Muscle of back (tissue), 13 donors: ENCODE measurements at places on chromosomes 11 and 22. TPM values are rescaled to one million over a fixed set of nuclear protein-coding genes. Genes with fewer than 3 reads are reported as not detected.

GRCh38 chr11:106137758-106138157 lies 60.3 kb downstream of the AASDHPPT start:
- no peak for DNase-seq

DNA sequence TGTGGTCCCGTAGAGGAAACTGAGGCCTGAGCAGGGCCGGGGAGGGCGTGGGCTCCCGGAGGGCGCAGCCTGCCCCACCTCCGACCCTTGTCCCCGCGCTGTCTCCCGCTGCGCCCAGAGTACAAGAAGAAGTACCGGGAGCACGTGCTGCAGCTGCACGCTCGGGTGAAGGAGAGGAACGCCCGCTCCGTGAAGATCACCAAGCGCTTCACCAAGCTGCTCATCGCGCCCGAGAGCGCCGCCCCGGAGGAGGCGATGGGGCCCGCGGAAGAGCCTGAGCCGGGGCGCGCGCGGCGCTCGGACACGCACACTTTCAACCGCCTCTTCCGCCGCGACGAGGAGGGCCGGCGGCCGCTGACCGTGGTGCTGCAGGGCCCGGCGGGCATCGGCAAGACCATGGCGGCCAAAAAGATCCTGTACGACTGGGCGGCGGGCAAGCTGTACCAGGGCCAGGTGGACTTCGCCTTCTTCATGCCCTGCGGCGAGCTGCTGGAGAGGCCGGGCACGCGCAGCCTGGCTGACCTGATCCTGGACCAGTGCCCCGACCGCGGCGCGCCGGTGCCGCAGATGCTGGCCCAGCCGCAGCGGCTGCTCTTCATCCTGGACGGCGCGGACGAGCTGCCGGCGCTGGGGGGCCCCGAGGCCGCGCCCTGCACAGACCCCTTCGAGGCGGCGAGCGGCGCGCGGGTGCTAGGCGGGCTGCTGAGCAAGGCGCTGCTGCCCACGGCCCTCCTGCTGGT lies 1.9 kb downstream of the NLRP6 start:
- no peak for DNase-seq

The MMP8 gene
- 0.05 TPM for polyA plus RNA-seq

The WBP2NL gene
- polyA plus RNA-seq: 0.48 TPM

The KDM4F gene
- not detected for polyA plus RNA-seq

DNA sequence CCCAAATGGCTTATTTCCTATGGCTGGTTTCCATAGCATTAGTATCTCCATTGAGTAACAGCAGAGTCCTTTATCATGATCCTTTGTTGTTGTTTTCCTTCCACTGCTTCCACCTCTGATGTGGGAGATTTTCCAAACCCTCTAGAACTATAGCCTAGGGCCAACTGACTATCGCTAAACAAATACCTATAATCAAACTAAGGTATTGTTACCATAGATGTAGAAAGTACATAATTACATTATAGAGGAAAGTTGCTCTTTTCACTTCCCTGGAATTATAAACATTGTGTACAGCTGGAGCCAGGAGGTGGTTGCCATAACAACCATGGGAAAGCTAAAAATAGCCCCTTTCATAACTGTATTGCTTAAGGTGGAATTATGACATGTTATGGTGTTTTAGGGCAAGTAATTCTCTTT lies 47.0 kb upstream of the ALKBH3 start:
- peak; percentile 24 for DNase-seq

DNA sequence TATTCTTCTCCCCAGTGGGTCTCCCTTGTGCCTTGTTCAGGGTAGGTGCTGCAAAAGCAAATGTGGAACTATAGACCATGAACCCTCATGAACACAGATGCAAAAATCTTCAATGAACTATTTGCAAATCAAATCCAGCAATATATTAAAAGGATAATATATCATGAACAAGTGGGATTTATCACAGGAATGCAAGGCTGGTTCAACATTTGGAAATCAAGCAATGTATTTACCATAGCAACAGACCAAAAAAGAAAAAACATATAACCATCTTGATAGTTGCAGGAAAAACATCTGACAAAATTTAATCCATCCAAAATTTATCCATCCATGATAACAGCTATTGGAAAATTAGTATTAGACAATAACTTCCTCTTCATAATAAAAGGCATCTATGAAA lies 11.4 kb upstream of the OSBPL5 start:
- DNase-seq: no peak

DNA sequence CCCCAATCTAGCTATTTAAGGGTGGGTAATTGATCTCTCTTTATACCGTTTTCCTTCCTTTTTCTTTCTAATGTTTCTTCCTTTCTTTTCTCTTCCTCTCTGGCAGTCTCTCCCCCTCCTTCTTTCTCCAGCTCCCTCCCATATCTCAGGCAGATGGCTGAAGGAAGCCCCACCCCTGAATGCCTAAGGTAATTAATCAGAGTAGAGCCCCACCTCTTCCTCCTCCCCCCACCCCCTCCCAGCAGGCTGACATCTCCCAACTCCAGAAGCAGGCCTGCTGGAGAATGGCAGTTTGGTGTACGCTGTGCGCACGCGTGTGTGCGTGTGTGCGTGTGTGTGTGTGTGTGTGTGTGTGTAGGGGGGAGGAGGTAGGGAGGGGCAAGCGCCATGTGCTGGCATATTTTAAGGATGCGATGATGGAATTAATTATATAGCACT lies 122.6 kb downstream of the APOL5 start:
- DNase-seq: peak; percentile 98

GRCh38 chr11:34552270-34552669 lies 38.7 kb upstream of the ELF5 start:
- peak; percentile 11 for DNase-seq

GRCh38 chr22:49228431-49229037 lies 599.1 kb downstream of the BRD1 start:
- no peak for DNase-seq

DNA sequence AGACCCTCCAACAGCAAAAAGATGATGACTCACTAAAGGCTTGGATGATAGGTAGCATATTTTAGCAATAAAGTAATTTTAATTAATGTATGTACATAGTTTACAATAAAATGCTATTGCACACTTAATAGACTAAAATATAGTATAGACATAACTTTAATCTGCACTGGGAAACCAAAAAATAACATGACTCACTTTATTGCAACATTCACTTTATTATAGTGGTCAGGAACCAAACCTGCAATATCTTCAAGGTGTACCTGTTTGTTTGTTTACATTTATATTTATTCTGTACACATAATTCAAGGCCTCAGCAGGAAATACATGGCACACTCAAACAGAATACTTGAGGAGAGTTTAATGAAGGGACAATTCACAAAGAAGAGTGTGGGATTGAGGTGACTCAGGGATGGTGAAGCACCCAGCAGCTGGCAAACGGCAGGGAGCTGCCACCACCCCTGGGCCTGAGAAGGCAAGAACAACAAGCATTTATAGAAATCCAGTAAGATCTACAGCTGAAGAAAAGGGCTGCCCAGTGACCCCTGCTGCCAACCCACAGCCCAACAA lies 51.5 kb upstream of the POU2AF2 start:
- no peak for DNase-seq

GRCh38 chr11:32023370-32024305 lies 67.2 kb upstream of the RCN1 start:
- DNase-seq: no peak

DNA sequence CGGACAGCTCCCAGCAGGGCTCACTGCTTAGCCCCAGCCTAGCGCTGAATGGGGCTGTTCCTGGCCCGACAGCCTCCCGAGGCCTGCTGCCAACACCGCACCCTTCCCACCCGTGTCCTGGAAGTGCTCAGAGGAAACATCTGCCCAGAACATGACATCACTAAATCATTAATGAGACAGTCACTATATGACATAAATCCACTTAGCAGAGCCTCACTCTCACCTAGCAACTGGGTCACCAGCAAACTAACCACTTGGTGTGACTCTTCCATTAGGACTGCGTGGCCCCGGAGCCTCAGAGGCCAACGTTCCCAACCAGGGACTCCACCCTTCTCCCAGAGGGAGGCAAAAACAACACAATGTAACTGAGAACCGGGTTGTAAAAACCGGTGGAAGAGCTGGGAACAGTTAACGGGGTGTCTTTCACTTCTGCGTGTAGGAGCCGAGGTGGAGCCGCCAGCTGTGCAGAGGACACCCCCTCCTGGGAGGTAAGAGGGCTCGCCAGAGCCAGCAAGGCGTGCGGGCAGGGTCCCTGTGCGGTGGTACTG lies 21.4 kb upstream of the PACSIN2 start:
- DNase-seq: peak; percentile 79

DNA sequence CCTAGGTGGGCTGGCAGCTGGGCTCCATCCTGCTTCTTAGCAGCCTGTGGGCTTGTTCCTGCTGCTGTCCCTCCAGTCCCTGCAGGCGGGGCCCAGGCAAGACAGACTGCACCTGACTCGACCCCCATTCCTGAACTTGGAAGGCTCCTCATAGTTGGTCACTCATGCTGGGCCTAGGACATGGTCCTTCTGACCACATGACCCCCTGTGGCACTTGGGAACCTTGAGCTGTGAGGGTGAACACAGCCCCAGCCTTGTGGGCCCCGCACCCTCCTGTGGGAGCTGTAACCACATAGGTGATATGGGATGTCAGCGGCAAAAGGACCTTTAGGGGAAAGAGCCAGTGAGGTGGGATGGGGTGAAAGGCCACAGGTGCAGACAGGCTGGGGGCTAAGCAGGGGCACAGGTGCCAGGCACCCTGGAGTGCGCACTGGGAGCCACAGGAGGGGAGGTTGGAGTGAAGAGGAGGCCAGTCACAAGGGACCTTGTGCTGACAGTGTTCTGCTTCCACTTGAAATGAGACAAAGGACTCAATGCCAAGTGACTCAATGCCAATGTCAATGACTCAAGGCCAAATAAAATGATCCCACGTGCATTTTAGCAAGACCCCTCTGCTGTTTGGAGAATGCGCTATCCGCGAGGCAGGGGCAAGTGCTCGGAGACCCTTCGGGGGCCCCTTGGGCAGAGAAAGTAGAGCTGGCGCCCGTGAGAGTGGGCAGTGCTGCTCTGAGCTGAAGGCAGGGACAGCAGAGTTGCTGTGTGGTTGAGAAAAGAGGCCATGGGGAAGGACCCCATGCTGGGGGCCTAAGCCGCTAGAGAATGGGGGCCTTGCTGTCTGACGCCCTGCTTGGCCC lies 90.7 kb downstream of the MORC2 start:
- DNase-seq: no peak

DNA sequence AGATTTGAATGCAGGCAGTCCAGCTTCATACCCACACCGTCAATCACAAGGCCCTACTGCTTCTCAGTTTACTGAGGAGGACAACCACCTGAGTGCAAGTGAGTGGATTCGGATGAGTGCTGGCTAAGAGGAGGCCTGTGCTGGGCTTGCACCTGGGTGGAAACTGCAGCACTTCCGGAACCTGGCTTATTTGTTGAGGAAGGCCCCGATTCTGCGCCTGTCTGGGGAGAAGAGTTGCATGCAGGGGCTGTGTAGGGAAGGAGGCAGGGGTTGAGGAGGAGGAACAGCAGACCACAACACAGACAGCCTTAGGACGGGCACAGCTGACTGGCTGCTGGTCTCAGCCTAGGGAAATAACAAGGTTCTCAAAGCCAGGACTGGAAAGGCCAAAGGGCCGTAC lies 20.8 kb downstream of the ABTB2 start:
- DNase-seq: no peak

The TMEM45B gene
- polyA plus RNA-seq: 0.24 TPM
